ENCODE measurements at places on chromosomes 16 and 17.

GRCh38 chr17:40895106-40895730 lies 10.2 kb upstream of the KRT20 start:
- no peak for DNase-seq

GRCh38 chr17:31068291-31068690 lies 26.5 kb upstream of the NF1 start:
- DNase-seq = peak; percentile 37

DNA sequence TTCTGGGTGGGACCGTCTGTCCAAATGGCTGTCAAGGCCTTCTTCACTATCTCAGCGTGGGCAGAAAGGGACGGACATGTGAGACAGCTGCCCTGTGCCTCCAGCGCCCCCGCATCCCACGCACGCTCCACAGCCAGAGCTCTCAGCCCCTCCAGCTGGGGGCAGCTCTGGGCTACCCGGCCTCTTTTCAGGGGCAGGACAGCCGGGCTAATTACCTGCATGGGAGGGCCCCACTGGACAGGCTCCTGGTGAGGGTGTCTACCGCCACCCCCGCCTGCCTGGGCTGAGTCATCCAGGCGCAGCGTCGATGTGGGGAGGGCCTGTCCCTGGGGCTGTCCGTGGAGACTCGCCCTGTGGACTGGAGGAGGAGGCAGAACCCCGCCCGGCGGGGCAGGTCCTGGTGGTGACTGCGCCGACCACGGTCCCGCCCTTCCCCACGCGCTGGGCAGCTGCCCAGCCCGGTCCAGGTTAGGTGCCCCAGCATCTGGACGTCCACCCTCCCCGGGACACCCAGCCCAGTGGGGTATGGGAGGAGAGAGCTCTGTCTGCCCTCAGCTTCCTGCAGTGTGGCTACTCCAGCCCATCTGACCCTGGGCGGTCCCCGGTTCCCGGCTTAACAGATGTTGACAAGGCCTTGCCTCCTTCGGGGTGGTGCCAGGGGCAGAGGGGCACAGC lies 5.9 kb upstream of the METRNL start:
- DNase-seq = peak; percentile 49

GRCh38 chr17:48671697-48672171 lies 45.6 kb upstream of the HOXB9 start:
- DNase-seq = peak; percentile 69

DNA sequence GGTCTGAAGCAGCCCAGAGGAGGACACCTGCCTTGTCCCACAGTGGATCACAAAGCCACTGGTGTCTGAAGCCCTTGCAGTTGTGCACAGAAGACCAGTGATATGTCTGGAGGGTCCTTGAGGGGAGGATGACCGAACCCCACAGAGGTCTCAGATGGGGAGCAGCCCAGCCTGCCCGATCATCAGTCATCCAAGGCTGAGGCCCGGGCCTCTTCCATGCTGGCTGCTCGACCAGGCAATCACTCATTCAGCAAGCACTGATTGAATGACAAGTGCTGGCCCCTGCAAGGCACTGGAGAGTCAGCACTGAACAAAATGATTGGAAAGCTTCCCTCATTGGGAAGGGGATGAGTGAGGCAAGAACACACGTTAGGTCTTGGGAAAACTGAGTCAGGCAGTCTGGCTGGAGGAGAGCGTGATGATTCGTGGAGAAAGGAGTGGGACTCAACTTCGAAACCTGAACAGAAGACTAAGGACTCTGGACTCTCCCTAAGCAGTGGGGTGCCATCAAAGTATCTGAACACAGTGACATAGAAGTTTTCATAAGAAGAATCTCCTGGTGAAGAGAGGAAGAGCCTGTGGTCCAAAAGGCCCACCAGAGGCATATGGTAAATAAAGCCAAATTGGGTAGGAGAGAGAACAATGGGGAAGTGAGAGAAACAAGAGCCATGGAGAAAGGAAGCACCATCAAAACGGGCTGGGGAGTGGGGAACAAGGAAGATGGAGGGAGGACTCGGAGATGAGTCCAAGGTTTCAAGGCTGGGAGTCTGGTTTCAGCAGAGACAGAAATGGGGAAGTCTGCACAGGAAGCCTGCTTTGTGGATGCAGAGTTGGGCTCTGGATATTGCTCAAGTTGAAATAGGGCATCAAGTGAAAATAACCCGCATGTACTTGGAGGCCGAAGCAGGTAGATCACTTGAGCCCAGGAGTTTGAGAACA lies 10.2 kb downstream of the PIK3R5 start:
- no peak for DNase-seq

Data from kidney tubule cell (primary cell).